ENCODE measurements at places on chromosomes 3 and 15. TPM values are rescaled to one million over a fixed set of nuclear protein-coding genes. Genes with fewer than 3 reads are reported as not detected.

COL6A5 gene
- not detected for total RNA-seq

DNA sequence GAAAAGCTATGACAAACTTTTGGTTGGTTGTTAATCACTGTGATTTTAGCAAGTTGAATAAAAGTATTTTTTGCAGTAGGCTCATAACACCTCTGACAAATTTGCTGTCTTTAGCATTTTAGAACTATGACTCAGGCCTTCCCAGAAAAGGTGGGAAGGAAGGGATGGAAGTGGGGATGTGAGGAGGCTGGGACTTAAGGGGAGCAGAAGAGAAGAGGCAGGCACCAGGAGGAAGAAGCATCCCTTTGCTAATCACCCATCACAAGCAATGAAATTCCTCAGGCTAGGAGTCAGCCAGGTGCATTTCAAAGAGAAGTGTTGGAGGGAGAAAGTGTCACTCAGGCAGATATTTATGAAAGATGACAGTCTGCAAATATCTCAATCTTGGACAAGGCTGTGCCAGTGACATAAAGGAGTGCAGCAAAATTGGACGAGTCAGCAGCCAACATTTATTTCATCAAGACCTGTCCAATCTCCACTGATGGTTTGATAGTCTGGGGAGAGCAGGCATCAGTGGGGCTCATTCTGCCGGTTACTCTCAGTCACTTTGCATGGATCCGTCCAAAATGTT, 337.3 kb upstream of the ARRDC4 start:
- no peaks in the 10 kb centered on the region for H3K4me1 ChIP-seq
- H3K27ac ChIP-seq: no peak overlapping the region
- H3K36me3 ChIP-seq: no peaks in the 10 kb centered on the region
- H3K4me3 ChIP-seq: no peak overlapping the region

SLC30A4 gene
- 9.3 TPM for total RNA-seq

- no peaks in the 10 kb centered on the region for H3K27me3 ChIP-seq
- no peak overlapping the region for H3K27ac ChIP-seq
- H3K4me1 ChIP-seq: no peaks in the 10 kb centered on the region
- no peaks in the 10 kb centered on the region for H3K36me3 ChIP-seq
Observed at GRCh38 chr3:49868862-49869466, 742 bp downstream of the CAMKV start.

- no peak for DNase-seq
- H3K27ac ChIP-seq: no peak overlapping the region
- H3K4me1 ChIP-seq: no peaks in the 10 kb centered on the region
- no peaks in the 10 kb centered on the region for H3K27me3 ChIP-seq
- peaks cover 12% of the 10 kb centered on the region for H3K36me3 ChIP-seq
- H3K4me3 ChIP-seq: no peak overlapping the region
Observed at GRCh38 chr15:44580105-44580504, 43.2 kb downstream of the EIF3J start.

DNA sequence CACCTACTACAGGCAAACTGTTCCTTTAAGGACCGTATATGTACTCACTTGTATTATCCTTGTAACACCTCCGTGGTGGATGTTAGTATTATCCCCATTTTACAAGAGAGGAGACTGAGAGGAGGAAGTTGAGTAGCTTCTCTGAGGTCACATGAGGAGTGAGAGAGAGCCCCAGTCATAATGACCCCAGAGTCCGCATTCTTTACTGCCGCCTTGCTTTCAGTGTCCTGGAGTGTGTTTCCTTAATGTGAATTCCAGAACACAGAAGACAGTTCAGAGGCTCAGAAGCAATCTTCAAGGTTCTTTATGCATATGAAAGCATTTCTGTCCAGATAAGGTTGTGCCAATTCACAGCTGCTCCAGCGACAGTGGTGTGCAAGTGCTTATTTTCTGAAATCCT, 199.2 kb downstream of the CACNA2D3 start:
- no peak for DNase-seq
- no peak overlapping the region for H3K27ac ChIP-seq
- no peak overlapping the region for H3K4me3 ChIP-seq
- no peaks in the 10 kb centered on the region for H3K27me3 ChIP-seq
- no peaks in the 10 kb centered on the region for H3K36me3 ChIP-seq

DNA sequence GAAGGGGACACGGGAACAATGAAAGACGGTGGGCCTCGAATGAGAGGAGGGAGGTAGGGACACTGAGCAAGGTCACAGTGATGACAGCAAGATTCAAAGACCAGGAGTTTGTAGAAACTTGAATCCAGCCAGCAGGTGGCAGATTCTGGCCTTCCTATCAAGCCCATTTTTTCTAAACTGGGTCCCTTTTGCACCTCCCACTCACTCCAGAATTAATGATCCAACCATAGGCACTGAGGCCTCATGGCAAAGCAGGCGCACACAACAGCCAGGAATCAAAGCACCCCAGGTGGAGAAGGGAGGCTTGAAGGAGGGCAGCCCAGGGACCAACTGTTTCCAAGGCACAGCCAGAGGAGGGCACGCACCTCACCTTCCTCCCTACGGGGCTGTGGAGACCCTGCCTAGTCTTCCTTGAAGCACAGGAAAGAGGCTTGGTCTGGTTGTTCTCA, 90.2 kb downstream of the ANP32A start:
- no peak overlapping the region for H3K27ac ChIP-seq
- H3K36me3 ChIP-seq: no peaks in the 10 kb centered on the region
- H3K4me1 ChIP-seq: no peaks in the 10 kb centered on the region
- H3K4me3 ChIP-seq: no peak overlapping the region

- H3K27me3 ChIP-seq: no peaks in the 10 kb centered on the region
- H3K27ac ChIP-seq: peak overlapping the region; percentile 85
- no peak for DNase-seq
- H3K4me1 ChIP-seq: peaks cover 25% of the 10 kb centered on the region
- H3K36me3 ChIP-seq: peaks cover 6% of the 10 kb centered on the region
Observed at GRCh38 chr3:52456169-52456799, 880 bp downstream of the NISCH start.

DNA sequence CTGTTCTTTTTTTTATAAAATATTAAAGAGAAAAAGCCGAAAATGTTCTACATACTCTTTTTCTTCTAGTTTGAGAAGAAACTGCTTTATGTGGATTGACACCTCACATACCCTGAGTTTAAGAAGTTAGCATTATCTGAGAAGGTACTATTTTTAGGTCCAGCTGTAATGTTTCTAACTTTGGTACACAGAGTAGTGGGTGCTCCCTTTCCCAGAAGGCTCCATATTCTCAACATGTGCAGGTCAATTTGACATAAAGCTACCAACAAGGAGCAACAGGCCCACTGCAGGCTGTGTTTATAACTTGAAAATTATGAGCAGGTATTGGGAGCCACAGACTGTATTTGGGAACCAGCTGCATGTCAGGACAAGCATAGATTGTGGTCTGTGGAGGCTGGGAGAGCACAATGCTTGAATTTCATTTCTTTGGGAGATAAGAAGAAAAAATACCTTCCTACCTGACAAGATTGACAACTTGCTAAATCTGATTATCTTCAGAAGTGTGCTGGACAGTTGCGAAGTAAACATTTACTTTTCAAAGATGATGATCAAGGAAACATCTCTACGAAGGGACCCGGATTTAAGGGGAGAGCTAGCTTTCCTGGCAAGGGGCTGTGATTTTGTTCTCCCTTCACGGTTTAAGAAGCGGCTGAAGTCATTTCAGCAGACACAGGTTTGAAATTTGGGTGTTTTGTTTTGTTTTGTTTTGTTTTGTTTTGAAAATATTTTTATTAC, 57.2 kb downstream of the PPP2R3A start:
- no peak for DNase-seq
- H3K36me3 ChIP-seq: no peaks in the 10 kb centered on the region
- no peaks in the 10 kb centered on the region for H3K4me1 ChIP-seq
- H3K27ac ChIP-seq: no peak overlapping the region
- H3K27me3 ChIP-seq: no peaks in the 10 kb centered on the region
- no peak overlapping the region for H3K4me3 ChIP-seq

GRCh38 chr3:150763841-150764483, 993 bp upstream of the SIAH2 start:
- H3K27ac ChIP-seq: peak overlapping the region; percentile 96
- H3K4me1 ChIP-seq: peaks cover 28% of the 10 kb centered on the region
- H3K27me3 ChIP-seq: no peaks in the 10 kb centered on the region
- peaks cover 8% of the 10 kb centered on the region for H3K36me3 ChIP-seq
